ENCODE measurements at places on chromosomes 3 and 15.

DNA sequence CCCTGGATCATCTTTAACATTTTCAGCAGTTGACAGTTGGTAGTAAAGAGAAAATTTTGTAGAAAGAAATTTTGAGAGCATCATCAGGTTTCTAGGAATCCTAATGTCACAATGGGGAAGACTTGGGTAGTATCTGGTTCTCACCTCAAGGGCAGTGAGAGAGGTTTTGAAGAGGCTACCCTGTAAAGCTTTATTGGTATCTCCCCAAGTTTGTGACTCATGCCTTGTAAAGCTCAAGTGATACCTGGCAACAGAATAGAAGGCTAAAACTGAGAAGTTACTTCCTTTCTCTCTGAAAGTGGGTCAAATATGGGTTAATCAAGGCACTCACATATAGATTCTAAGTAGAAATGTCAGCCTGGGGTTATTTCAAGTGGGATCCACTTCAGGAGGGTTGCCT lies 196.4 kb downstream of the SUCNR1 start:
- no peak for DNase-seq

DNA sequence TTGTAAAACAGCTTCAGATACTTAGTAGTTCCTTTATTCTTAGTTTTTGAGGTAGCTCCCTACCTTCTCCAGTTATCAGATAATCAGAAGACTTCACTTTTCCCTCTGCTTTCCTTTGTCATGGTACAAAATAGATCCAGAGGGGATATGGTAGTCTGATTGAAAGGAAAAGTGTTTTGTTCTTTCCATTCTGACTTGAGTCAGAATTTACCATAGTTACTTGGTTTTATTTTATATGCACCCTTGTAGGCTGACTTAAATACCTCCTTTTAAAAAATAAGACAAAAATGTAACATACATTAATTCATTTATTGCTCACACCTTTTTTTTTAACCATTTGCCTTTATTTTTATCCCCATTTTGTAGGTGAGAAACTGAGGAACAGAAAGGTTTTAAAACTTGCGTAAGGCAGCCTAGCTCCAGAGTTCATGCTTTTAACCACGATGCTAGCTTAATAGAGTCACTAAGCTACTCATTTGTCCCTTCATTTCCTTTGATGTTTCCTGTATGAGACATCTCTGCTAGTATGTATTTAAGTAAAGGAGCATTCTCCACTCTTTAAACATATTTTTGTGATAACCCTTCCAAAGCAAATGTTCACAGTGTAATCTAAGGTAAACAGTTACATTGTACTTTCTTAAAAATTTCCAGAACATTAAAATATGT lies 187.5 kb downstream of the KLHL25 start:
- no peak for DNase-seq

DNA sequence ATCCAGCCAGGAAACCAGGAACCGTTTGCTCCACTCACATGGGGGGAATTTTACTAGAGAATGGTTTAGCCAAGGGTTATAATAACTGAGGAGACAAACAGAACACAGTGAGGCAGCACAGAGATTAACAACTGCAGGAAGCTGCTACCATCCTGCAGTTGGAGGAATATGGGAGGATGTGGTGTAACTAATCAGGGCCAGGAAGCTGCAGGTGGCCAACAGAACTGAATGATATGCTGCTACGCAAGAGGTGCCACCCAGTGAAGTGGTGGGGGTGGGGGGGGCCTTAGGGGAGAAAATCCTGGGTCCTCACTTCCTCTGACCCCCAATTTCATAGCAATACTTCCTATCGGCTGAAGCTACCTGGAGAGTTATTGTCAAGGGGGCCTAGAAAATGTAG lies 306.4 kb upstream of the STT3B start:
- no peak for DNase-seq

- no peak for DNase-seq
These were observed 841 bp downstream of the POGLUT1 start for GRCh38 chr3:119469418-119470189.

GRCh38 chr3:49845694-49846093 lies 10.7 kb downstream of the TRAIP start:
- no peak for DNase-seq

GRCh38 chr3:51271172-51271571 lies 113.9 kb upstream of the MANF start:
- DNase-seq, result no peak

GRCh38 chr3:143070977-143071551 lies 48.5 kb upstream of the CHST2 start:
- DNase-seq, result no peak

GRCh38 chr15:48925714-48926223 lies 38.0 kb downstream of the SHC4 start:
- no peak for DNase-seq

- no peak for DNase-seq
These were observed 77.0 kb downstream of the NTRK3 start for GRCh38 chr15:88179562-88179961.

DNA sequence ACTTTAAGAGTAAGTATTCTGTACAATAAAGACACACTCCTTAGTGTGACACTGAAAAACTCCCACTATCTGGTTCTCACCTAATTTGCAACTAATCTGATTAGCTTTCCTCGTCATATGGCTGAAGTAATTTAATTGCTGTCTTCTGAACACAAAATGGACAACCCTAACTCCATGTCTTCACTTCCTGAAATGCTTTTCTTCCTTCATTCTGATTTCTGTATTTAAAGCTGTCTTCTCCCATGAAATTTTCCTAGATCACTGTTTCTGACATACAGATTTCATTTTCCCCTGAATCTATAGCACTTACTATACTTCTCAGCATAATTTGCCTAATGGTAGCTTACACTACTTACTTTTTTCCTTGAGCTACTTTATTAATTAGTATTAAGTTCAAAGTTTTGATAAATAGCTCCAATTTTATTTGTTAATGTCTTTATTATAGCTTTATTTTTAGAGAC lies 6.3 kb downstream of the CCPG1 start:
- no peak for DNase-seq

GRCh38 chr3:62376906-62377877 lies 3.8 kb upstream of the FEZF2 start:
- DNase-seq, result no peak

DNA sequence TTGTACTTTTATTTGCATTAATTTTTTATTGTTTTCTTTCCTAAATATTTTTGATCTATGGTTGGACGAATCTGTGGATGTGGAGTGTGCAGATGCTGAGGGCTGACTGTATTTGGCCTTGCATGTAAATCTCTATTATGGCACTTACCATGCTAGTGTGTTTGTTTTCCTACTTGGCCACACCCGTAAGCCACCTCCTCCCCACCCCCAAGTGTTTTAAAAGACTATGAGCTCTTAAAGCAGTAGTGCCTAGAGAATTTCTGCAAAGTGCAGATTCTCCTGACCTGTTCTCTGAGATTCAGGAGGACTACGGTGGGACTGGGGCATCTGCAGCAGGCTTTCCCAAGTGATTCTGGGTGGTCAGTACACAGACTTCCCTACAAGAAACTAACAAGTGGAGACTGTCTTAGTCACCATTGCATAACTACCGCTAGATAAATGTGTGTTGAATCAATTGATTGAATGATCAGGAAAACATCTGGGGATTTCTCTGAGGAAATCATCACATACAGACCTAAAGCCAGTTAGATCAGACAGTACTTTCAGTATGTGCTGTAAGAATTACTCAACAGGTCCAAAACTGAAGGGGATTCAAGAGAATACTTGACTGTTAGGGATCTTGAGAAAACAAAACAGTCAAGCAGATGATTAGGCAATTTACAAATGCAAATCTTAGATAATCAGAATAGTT lies 6.2 kb upstream of the TIPARP start:
- DNase-seq, result no peak

DNA sequence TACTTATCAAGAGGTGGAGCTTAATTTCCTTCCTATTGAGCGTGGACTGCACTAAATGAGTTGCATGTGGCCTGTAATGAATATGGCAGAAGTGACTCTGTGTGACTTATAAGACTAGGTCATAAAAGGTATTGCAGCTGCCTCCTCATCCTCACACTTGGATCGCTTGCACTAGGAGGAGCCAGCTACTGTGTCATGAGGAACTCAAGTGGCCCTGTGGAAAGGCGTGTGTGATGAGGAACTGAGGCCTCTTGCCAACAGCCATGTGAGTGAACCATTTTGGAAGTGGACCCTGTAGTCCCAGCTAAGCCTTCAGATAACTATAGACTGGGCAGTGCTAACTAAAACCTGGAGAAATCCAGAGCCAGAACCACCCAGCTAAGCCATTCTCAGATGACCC lies 7.1 kb upstream of the SLC30A4 start:
- no peak for DNase-seq

DNA sequence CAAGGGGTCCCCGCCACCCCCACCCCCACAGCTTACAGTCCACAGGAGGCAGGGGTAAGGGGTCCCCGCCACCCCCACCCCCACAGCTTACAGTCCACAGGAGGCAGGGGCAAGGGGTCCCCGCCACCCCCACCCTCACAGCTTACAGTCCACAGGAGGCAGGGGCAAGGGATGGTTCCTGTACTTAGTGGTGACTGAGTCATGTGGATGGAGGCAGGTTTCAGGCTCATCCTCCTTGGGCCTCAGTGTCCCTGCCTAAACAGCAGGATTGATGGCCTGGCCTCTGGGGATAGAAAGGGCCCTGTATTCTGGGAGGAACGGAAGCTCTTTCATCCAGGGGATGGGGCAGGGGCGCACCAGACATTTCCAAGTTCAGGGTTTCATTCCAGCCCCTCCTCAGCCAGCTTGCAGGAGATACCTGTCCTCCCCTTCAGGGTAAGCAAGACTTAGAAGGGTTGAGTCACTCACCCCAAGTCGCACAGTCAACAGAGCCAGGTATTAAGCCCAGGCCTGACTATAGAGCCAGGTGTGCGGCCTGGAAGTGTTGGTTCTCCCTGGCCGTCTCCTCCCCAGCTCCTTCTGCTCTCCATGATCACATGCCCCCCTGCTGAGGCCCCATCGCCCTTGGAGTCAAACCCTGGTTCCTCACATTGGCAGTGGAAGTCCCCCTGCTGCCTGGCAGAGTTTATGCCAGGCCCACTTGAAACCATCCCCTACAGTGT lies 12.5 kb downstream of the CSK start:
- DNase-seq, result no peak

DNA sequence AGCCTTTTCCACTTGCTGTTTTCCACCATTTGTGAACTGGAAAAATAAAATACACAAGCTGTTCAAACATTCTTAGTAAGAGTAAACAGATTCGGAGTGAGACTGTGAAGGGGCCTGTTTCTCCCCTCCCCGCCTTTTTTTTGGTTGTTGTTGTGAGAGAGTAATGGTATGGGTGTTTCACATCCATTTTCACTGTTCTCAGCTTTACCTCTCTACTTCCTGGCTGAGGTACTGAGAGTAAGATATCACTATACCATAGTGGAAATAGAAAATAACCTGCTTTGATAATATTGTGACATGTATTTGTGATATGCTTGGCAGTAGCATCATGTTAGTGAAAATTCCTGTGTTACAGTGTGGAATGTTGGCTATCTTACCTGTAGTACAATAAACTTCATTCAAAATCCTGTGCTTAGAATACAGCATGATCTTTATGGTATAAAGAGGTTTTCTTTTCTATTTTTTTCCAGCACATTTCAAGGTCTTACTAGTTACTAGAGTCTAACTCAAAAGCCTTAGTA lies 12.0 kb downstream of the CNTN4 start:
- no peak for DNase-seq

GRCh38 chr3:147380387-147380951 lies 25.9 kb downstream of the ZIC4 start:
- DNase-seq, result no peak

DNA sequence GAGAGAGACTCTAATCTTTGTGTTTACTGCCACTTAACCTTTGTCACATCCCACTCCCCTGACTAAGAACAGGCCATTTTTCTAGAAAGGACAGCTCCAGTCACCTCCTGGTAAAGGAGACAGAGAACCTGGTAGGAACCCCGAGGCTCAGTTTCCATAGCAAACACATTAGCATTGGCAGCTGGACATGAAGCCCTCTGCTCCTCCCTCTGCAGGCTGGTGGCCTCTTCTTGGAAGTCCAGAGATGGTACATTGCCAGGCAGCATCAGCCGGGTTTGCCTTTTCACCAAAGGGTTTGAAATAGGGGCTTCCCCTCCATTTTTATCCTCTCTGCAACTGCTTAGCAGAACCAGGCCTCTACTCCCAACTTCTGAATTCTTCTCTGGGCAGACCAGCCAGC lies 213.4 kb upstream of the SEMA6D start:
- DNase-seq, result no peak

DNA sequence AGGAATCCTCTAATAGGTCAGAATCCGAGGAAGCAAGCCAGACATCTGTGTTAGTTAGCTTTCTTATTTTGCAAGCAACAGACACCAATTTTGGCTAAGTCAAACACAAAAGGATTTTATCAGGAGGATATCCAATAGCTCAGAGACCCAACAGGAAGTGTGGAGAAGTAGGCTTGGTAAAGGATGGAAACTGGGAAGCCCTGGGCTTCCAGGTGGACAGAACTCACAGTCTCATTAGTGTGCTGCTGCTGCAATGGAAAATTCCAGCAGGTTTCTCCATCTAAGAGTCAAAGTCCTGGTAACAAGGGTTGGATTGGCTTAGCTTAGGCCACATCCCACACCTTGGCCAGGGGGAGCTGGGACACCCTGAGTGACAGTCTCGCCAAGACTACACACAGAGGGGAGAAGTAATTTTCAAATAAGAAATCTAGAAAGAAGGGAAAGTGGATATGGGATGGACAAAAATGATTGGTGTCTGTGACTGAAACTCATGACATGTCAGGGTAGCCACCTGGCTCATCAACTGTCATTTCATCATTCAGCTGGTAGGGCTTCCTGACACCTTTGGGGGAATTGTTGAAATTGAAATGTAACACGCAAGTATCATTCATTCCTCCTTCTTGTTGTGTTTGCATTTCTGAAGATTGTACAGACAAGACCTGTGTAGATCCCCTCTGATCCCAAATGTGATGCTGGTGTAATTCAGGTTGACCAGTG lies 158.6 kb downstream of the THSD4 start:
- no peak for DNase-seq

GRCh38 chr15:48313216-48313615 lies 18.0 kb upstream of the DUT start:
- no peak for DNase-seq

DNA sequence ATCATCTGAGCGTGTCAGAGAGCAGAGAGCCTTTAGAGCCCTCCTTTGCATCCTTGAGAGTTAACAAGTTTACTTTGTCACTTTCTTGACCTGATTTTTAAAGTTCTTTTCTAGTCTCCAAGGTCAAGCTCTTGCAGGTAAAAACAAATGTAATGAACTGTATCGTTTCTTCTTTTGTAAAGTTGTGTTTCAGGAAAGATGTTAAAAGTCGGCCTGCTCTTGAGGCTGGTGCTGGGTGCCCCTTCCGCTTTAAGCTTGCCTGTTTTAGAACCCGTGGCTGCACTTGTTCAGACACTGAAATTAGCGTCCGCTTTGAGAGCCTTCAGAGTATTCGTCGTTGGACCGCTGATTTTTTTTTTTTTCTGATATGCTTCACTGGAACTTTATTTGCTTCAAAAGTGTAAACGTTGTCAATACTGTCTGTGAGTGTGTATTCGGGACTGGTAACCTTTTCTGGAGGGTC lies 52.6 kb upstream of the ULK4 start:
- no peak for DNase-seq

GRCh38 chr3:46228260-46229242 lies 13.7 kb upstream of the CCR3 start:
- DNase-seq, result no peak

GRCh38 chr3:119898478-119899191 lies 116.7 kb downstream of the NR1I2 start:
- no peak for DNase-seq

- DNase-seq, result no peak
These were observed 5.0 kb downstream of the CHST13 start for GRCh38 chr3:126528800-126529541.
